HFFc6 (cell line): ENCODE measurements at places on chromosomes 6 and 20.

- DNase-seq = peak; percentile 39
These were observed 159.9 kb downstream of the SOX4 start for GRCh38 chr6:21753241-21754108.

DNA sequence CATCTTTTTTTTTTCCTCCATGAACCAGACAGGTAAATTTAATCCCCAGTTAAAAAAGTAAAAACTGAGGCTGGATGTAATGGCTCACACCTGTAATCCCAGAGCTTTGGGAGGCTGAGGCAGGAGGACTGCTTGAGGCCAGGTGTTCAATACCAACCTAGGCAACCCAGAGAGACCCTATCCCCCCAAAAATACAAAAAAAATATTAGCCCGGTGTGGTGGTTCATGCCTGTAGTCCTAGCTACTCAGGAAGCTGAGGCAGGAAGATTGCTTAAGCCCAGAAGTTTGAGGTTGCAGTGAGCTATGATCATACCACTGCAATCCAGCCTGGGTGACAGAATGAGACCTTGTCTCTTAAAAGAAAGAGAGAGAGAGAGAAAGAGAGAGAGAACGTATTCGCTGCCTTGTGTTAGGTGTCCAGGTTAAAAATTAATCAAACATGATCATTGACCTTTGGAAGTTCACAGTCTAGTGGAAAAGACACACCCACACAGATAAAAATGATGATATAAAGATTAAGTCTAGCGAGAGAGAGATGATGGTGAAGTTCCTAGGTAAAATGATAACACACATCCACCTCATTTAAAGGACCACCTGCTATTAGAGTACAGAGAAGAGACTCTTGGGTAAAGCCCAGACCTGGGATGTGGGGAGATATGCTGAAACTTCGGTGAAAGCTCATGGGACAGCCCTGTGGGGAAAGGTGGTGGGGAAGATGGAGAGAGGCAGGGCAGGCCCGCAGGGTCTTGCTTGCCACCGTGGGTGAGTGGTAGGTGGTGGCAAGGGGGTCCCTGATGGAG lies 4.8 kb upstream of the NHSL1 start:
- no peak for DNase-seq

GRCh38 chr6:135647521-135647920 lies 150.0 kb upstream of the AHI1 start:
- no peak for DNase-seq

DNA sequence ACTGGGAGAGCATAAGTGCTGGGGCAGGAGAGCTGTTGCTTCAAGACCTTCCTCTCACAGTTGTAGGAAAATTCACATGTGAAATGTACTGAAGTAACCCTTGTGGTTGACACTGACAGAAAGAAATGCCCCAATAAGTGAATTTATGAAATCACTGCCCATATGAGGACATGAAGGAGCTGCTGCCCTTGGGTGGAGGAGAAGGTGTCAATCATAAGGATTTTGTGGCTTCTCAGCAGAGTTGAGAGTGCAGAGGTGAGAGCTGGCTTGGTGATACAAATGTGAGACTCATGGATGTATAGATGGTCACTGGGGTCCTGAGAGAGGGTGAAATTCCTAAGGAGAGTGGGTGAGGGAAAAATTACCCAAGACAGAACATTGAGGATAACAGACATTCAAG lies 33.9 kb upstream of the CMTR1 start:
- DNase-seq = no peak

DNA sequence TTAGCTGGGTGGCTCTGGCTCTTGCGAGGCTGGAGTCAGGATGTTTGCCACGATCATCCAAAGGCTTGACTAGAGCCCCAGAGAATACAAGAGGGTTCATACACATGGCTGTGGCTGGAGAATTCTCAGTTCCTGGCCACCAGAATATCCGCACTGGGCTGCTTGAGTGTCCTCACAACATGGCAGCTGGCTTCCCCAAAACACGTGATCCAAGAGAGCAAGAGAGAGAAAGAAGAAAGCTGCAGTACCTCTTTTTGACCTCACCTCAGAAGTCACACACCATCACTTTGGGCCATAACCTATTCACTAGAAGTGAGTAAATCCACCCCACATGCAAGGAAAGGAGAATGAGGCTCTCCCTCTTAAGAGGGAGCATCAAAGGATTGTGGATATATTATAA lies 21.5 kb upstream of the BPIFB1 start:
- DNase-seq = no peak

- no peak for DNase-seq
These were observed 88.6 kb upstream of the PCSK2 start for GRCh38 chr20:17138237-17138636.

DNA sequence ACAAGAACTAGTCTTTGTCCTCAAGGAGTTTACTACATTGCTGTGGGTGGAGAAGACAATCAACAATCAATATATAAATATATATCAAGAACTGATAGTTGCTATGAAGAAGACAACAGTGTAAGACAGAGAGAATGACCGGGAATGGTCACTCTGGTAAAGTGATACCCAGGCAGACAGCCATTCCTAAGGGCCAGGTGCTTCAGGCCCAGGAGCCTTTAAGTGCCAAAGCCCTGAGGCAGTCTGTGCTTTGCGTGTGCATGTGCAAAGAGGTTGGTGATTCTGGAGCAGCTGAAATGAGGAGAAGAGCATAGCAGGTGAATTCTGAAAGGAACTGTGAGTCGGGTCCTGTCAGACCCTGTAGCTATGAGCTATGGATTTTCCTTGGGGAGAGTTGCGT lies 154.2 kb downstream of the DOK5 start:
- no peak for DNase-seq

- no peak for DNase-seq
These were observed 33.0 kb downstream of the RRBP1 start for GRCh38 chr20:17648791-17649730.

GRCh38 chr6:4670824-4671409 lies 105.3 kb upstream of the CDYL start:
- DNase-seq = no peak

- DNase-seq = no peak
These were observed 170.2 kb downstream of the OTOR start for GRCh38 chr20:16918366-16918765.

- DNase-seq = no peak
These were observed 78.1 kb downstream of the INSM1 start for GRCh38 chr20:20446001-20446400.

- no peak for DNase-seq
These were observed 111.3 kb upstream of the MLN start for GRCh38 chr6:33915134-33915533.

GRCh38 chr20:44104798-44105517 lies 82.0 kb downstream of the JPH2 start:
- DNase-seq = peak; percentile 47

- no peak for DNase-seq
These were observed 66.9 kb upstream of the PRL start for GRCh38 chr6:22363714-22364239.

DNA sequence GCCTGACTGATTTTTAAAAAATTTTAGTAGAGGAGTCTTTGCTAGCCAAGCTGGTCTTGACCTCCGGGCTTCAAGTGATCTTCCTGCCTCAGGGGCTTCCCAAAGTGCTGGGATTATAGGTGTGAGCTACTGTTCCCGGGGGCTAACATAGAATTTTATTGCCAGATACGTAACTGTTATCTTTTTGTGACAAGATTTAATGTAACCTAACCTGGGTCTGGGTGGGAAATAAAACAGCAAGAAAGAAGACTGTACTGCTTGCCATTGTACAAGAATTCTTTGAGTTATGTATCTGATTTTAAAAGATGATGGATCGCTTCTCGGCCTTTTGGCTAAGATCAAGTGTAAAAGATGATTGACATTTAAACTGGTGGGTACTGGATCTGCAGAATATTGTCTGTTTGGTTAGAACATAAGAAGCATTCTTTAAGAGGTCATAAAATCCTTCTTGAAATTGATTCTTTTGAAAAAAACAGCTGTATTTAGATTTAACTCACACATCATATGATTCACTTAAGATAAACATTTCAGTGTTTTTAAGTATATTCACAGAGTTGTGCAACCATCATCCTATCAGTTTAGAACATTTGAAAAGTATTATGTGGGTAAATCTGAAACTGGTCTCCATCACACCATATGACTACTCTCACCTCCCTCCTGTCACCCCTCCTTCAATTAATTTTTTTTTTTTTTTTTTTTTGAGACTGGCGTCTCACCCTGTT lies 21.6 kb downstream of the TPX2 start:
- DNase-seq = peak; percentile 43

DNA sequence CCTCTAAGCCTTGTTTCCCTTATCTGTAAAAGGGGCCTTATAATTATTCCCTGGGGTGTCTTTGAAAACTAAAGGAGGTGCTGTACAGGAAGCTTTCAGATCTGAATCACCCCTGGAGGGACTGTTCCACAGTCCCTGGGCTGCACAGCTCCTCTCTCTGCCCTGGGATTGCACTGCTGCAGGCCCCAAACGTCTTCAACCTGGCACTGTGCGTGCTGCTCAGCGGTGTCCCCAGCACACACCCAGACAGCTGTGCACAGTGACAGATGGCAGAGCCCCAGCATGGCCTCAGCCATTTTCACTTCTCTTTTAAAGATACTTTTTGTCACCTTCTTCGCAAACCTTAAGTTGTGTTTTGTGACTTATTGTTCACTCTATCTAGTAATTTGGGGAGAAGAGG lies 50.7 kb upstream of the INSM1 start:
- DNase-seq = no peak

DNA sequence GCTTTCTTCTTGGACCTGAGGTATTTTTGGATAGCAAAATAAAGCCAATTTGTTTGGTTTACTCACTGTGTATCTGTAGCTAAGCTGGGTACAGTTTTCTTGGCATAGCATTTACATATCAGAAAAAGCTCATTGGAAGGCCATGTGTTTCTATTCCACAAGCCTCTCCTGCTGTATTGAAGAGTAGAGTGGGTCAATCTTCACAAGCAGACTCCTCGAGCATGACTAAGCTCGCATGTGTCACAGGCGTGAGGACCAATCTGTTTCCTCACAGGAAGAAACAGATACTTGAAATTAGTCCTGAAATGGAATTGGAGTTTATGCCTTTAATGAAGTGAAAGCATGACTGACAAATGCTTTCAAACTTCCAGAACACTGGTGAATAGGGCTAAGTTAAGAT lies 1279.0 kb upstream of the MAP3K7 start:
- DNase-seq = no peak

GRCh38 chr20:13029687-13030375 lies 21.1 kb downstream of the SPTLC3 start:
- DNase-seq = peak; percentile 41

DNA sequence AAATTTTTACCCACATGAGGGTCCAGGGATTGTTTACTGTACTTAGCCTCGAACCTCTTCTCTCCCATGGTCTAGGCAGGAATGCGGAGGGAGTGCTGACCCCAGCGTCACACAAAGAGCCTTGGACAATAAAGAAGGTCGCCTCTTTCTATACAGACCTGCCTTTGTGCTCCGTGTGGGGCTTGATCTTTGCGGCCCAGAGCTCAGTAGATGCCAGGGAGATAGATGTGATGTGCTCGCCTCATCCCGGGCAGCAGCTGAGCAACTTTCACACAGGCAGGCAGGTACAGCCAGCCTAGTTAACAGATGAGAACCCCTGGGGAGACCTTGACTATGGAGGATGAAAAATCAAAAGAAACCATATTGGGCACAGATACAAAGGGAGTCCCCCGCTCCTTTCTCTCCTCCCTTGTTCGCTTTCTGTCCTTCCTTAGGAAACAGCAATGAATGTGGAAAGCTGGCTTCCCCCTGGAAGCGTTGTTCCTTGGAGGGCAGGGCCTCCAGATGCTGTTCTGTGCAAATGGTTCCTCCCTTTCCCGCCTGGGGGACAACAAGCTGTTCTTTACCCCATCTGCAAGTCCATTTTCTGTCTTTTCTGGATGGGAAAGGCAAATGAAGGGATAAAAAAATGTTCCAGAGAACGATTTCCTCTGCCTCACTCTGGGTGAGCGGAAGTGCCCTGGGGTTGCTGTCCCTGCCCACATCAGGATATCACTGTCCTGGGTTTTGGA lies 128.3 kb downstream of the OLIG3 start:
- DNase-seq = no peak

DNA sequence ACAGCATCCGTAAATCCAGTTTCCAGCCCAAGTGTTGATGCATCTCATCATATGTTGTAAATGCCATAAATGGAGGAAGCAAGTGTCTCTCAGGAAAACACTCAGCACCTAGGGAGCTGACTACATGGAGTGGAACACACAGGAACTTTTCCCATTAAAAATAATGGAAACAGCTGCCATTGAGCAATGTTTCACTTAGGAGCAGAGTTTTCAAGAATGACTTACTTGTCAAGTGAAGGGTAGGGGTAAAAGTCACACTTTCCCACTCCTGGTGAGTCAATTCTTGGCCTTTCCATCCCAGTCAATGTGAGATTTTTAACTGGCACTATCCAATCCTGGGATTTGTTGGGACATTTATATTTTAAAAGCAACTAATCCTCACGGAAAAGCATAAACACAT lies 119.4 kb upstream of the ASF1A start:
- no peak for DNase-seq

- DNase-seq = no peak
These were observed 33.8 kb downstream of the KIF16B start for GRCh38 chr20:16539280-16540021.

- no peak for DNase-seq
These were observed 5.7 kb upstream of the TIAM2 start for GRCh38 chr6:154989448-154989847.

GRCh38 chr6:141445928-141446628 lies 686.6 kb upstream of the GJE1 start:
- DNase-seq = no peak

DNA sequence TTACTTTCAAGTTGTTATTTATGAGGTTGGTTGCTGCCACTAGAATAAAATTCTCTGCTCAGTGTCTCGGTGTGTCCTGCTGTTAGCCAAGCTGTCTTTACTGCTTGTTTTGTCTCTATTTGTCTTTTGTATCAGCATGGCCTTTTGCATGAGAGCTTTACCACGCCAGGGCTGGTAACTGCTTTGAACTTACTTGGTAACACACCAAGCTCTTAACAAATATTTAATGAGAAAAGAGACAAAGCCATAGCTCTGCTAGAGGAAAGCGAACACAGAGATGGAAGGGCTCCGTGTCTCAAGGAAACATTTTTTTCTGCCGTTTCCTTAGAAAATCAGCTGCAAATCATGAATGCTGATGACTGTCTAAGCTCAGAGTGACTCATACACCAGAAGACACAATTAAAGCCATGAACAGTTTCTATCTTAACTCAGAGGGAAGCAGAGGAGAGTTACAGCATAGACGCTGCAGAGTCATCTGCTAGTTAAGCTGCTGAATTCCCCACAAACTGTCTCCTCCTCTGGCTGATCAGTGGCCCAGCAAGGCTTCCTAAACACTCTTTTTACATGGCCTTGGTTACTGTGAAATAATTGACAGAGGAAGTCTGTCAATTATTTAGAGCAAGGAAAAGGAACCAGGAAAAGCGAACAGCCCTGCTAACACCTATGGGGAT lies 44.8 kb downstream of the AGPAT4 start:
- DNase-seq = peak; percentile 93

GRCh38 chr6:170175644-170176135 lies 115.2 kb downstream of the DLL1 start:
- no peak for DNase-seq
